Activated T-helper 1 cell treated with anti-CD3 and anti-CD28 coated beads, Interleukin-2, amount 50 U/mL, for 16 hours (primary cell): ENCODE measurements at places on chromosomes 2 and 18.
A peak's percentile ranks its signal among the peaks of the same experiment; 100 is the strongest.

GRCh38 chr2:39660612-39661236, 5.0 kb upstream of the TMEM178A start:
- no peak for DNase-seq

GRCh38 chr2:149904352-149905175, 317.0 kb upstream of the MMADHC start:
- no peak for DNase-seq

- no peak for DNase-seq
These were observed 53.3 kb upstream of the NFU1 start for GRCh38 chr2:69490486-69490885.

DNA sequence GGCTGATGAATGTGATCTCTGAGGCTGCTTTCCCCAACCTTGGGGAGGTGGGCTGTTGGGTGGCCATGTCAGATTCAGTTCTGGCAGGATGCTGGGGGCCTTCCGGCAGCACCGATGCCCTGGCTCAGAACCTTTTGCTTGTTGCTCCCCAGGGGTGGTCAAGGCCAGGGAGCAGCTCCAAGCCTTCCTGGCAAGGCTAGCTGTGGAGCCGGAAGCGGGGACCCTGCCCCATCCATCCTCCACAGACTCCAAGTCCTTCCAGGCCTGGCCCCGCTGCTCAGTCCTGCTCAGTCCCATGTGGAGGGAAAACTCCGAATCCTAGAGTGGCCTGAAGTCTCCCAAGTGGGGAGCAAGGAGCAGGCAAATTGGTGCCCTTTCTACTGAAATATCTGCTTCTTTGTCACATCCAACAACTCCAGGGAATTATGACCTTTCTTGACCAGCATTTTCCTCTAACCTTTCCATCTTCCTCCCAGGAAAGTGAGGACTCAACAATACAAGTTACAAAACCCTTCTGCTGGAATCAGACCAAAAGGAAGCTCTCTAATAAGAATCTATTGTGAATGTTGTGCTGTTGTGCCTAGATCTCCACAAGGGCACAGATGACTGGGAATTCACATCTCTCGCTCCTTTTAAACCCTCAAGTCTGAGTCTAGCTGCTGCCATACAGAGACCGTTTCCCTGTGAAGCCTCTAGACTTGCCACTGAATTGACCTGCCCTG, 134.0 kb downstream of the MCFD2 start:
- no peak for DNase-seq

DNA sequence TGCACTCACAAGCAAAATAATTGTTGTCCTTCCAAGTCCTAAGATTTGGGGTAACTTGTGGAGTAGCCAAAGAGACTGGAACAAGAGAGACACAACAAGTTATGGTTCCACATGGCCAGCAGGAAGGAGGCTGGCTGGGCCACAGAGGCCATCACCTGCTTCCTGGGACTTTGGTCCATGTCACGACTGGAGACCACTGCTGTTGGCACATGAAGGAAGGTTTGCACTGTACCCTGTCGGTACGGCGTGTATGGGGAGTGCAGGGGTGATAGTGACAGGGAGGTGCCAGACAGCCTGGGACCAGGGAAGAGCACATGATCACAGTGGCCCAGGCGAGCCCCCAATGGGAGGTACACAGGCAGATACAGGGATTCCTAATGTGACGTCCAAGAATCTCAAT, 15.5 kb downstream of the SLC66A2 start:
- no peak for DNase-seq

DNA sequence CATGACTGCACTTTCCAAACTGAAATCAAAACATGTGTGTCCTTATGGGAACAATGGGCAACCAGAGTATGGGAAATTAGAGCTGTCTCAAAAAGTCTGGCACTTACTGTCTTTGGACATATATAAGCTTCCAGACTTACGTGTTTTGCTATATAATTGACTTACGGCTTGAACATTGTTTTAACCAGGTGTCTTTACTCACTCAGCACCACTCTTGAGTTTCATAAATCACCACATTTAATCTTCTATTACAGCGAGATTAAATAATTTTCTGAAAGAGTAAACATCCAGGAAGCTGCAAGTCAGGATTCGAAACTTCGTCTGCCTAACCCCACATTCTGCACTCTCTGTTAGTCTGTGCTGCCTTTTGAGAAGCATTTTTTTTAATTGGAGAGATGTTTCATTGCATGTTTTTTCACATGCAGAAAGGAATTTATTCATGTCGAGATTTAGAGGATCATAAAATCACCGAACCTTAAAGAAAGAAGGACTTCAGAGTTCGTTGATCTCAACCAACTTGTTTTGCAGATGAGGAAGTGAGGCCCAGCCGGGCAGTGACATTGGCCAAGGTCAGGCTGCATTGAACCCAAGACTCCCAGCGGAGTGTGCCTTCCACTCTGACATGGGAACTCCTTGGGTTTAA, 137.3 kb downstream of the SETBP1 start:
- no peak for DNase-seq

- DNase-seq = no peak
These were observed 24.1 kb downstream of the EPB41L3 start for GRCh38 chr18:5519448-5520298.

DNA sequence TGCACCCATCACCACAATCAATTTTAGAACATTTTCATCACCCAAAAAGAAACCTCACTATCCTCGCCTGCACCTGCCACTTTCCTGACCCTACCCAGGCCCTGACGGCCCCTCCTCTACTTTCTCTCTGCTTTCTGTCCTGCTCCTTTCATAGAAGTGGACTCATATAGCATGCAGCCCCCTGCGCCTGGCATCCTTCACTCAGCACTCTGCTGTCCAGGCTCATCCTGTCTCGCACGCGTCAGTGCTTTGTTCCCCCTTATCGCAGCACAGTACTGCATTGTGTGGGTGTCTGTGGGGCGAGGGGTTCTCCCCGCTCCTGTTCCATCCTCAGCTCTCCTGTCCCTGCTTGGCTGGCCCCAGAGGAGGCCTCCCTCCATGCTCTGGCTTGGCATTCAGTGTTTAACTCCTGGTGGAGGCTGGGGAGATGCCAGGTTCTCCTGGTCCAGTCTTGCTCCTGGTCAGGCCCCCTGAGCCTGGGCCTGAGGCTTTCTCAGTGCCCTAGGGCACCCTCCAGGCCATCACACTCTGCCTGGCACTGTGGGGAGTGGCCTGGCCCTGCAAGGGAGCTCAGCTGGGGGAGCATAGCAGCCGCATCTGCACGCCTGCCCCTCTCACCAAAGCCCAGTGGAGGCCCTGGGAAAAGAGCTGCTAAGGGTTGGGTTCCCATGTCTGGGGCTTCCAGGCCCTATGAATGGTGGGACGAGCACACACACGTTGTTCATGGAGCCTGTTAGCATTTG, 6.6 kb upstream of the TUBB6 start:
- DNase-seq = no peak

GRCh38 chr18:26271917-26272549, 45.8 kb downstream of the TAF4B start:
- no peak for DNase-seq

GRCh38 chr2:227447606-227448005, 24.4 kb upstream of the AGFG1 start:
- no peak for DNase-seq

- peak; percentile 15 for DNase-seq
These were observed 1.1 kb upstream of the PGAP1 start for GRCh38 chr2:196927376-196928225.

- no peak for DNase-seq
These were observed 230.0 kb upstream of the RASGRP3 start for GRCh38 chr2:33246432-33246831.

GRCh38 chr18:79599441-79599931, 80.1 kb upstream of the CTDP1 start:
- DNase-seq = no peak
